HAP-1 (cell line): ENCODE measurements at places on chromosomes 3 and 15.

DNA sequence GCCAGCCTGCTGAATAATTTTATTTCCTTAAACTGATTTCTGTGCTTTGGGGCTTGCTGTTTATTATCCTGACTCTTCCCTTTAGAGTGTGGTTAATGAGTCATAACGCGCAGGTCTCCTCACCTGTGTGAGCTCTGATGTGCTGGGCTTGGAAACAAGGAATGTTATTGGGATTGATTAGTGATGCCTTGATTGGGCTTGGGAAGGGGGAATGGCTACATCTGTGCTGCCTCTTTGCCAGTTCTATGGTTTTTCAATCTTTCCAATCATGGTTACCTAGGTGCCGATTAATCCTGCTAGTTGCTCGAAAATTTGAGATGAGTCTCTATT, 161.0 kb downstream of the THSD4 start:
- no peak for DNase-seq

- no peak for DNase-seq
Measured at GRCh38 chr3:144045766-144046165, 74.1 kb downstream of the DIPK2A start.

DNA sequence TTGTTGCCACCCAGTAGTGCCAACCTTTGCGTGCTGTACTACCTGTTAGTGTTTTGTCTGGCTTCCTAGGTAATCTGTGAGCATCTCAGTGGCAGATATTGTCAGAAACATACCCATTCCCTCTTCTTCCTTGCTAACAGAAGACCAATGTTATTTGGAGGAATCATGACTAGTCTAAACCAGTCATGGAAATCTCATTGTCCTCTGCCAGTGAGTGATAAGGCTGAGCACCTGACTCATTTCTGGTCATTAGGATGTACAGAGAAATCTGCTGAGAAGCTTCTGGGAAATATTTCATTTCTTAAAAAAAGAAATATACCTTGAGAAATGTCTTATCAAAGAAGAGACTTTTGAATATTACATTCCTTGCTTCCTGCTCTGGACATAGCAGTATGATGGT, 70.1 kb upstream of the CDV3 start:
- no peak for DNase-seq

GRCh38 chr3:184778426-184779332, 33.3 kb upstream of the VPS8 start:
- DNase-seq = no peak

DNA sequence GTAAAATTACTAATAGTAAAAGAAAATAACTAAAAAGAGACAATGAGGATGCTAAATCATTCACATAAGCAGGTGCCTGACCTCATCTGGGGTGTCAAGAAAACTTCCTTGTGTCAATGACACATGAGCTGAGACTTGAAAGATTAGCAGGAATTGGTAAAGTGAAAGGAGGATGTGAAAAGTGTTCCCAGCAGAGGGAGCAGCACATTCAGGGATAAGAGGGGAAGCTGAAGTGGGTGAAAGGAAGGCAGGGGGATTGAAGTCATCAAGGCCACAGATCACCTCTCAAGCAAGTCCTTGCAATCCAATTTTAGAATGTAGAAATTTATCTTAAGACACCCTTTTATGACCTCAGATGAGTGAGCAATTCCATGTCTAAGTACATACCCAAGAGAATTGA, 60.2 kb upstream of the ACP3 start:
- peak; percentile 18 for DNase-seq

GRCh38 chr3:72055436-72055835, 270.5 kb upstream of the PROK2 start:
- no peak for DNase-seq

- no peak for DNase-seq
Measured at GRCh38 chr15:79970624-79971434, at the start of gene BCL2A1. Gene BCL2A1, minus strand, starts transcription at chr15:79971196. Its CDS starts 77 bp downstream, at chr15:79971119.

DNA sequence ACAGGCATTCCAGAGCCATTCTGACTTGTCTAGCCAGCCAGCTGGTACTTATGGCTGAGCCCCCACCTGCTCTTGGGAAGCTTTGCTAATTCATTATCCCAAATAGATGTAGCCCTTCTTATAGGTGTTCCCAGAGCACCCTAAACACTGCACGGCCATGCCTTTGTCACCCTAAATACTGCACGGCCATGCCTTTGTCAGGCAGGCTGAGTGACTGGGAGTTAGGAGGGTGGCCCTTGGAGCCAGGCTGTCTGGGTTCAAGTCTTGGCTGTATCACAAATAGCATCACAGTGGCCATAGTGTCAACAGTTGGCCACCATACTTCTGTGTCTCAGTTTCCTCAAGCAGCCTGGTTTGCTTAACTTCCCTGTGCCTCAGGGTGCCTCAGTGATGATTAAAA, 292.3 kb downstream of the ADAMTS17 start:
- DNase-seq = no peak

- peak; percentile 52 for DNase-seq
Measured at GRCh38 chr3:69082805-69083204, 1.9 kb upstream of the ARL6IP5 start.

DNA sequence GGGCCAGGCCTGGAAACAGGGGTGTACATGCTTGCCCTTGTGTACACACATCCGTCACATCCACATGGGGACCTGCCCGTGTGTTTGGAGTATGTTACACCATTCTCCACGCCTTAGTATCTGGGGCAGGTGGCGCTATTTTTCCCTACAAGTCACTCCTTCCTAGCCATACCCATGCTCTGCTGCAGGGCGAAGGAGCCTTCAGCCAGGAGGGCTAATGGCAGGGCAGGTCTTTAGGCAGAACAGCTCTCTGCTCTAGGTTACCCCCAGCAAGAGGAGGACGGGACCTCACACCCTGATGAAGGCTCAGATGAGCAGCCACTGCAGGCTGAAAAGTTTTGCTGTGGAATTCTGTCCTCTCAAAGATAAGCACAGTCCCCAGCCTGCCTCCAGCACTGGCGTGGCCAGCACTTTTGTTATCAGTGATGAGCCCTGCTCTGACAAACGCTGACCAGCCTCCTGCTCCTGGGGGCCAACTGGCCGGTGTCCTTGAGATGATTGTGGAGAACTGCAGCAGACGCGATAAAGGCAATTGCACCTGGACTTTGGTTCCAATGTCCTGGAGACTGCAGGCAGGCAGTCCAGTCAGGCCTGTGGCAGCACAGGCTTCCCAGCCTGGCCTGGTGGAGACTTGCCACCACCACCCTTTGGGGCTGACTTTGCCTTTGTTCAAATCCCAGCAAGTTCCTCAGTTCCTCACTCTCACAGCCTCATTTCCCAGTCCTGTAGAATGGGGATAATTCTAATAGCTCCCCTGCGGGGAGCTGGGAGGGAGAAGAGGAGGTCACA, 19.8 kb upstream of the PIGZ start:
- DNase-seq = peak; percentile 52

GRCh38 chr15:66008940-66009562, 139.8 kb downstream of the RAB11A start:
- no peak for DNase-seq

DNA sequence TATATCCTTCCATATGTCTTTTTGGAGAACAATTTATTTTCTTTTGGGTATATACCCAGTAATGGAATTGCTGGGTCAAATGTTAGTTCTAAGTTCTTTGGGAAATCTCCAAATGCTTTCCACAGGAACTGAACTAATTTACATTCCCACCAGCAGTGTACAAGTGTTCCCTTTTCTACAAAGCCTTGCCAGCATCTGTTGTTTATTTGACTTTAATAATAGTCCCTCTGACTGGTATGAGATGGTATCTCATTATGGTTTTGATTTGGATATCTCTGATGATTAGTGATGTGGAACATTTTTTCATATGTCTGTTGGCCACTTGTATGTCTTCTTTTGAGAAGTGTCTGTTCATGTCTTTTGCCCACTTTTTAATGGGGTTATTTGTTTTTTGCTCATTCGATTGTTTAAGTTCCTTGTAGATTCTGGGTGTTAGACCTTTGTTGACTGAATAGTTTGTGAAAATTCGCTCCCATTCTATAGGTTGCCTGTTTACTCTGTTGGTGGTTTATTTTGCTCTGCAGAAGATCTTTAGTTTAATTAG, 48.4 kb downstream of the TMEM45A start:
- DNase-seq = no peak

GRCh38 chr3:157239082-157239704, 79.2 kb upstream of the CCNL1 start:
- DNase-seq = peak; percentile 79

GRCh38 chr3:120559242-120560061, 36.7 kb upstream of the NDUFB4 start:
- DNase-seq = no peak

DNA sequence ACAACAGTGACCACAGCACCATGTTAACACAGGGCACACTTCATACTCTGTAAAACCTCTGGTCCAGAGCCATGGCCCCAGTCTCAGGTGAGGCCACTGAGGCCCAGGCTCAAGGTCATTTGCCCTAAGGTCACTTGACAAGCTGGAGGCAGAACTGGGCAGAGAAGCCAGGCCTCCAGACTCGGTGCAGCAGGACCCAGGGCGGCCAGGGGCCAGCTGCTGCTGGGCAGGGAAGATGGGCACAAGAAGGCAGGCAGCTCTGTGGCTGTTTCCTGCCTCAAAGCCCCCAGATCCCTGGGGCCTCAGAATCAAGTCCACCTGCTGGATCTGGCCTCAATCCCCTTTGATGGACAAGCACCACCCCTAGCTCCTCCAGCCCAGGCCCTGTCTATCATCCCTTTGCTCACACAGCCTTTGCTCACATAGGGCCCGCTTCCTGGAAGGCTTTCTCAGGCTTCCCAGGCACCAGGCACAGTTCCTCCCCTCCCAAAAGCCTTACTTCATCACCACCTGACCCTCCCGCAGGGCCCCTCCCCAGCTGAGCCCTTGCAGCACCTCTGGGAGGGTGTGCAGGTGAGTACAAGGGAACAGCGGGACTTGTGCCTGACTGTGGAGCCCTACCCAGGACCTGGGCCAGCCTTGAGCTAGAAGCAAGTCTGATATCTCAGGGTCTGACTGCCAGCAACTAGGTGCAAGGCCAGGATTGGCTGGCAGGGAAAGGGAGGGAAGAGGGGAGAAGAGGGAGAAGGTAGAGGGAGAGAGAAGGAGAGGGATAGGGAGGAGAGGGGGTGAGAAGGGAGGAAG, 38.0 kb upstream of the LINGO1 start:
- no peak for DNase-seq

- DNase-seq = no peak
Measured at GRCh38 chr3:46903341-46904302, 26.1 kb downstream of the PTH1R start.

- no peak for DNase-seq
Measured at GRCh38 chr3:78919021-78919755, 848.6 kb downstream of the ROBO1 start.

- DNase-seq = peak; percentile 48
Measured at GRCh38 chr3:16883723-16884083, 1.1 kb upstream of the PLCL2 start.

GRCh38 chr15:100663086-100663914, 60.9 kb downstream of the ASB7 start:
- DNase-seq = peak; percentile 14

DNA sequence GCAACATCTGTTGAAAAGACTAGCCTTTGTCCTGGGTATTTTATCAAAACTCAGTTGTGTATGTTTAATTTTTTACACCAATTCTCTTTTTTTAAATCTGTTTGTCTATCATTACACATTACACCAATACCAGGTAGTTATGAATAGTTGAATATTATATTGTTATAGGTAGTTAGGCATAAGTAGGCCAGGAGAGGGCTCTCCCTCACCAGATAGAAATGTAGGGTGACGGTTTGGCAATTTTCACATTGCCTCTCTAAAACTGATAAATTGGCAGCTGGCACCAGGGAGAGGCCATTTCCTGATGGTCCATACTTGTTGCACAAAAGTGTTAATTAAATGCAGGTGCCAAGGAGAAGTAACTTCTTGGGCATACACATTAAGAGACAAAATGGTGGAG, 483.1 kb upstream of the EPHA6 start:
- no peak for DNase-seq

GRCh38 chr3:138219255-138219654, 32.2 kb downstream of the ARMC8 start:
- DNase-seq = no peak

- no peak for DNase-seq
Measured at GRCh38 chr3:38487323-38487722, 8.8 kb upstream of the EXOG start.

DNA sequence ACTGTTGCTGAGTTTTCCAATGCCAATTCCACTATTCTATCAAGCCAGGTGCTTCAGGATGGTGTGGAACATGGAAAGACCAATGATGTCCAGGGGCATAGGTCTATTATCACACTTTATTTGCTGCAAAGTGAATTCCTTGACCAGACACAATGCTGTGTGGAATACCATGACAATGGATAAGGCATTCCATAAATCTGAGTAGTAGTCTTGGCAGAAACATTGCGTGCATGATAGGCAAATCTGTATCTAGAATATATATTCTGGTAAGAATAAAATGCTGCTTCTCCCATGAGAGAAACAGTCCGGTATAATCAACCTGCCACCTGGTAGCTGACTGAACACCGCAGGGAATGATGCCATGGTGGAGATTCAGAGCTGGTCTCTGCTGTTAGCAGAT, 70.0 kb upstream of the ALDH1A3 start:
- DNase-seq = no peak

GRCh38 chr3:119104031-119104430, 41.9 kb upstream of the TEX55 start:
- no peak for DNase-seq

DNA sequence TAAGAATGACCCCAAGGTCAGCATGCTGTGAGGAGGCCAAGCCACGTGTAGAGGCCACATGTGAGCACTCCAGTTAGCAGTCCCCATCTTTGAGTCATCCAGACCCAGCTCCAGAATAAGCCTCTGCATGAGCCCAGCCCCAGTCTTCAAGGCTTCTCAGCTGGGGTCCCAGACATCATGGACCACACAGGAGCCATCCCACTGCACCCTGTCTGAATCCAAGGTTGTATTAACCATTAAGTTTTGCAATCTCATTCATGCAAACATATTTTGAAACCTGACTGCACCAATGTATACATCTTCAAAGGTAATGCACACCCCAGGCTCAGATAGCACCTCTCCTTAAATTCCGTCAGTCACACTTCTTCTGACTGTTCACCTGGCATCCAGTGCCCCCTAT, 249.1 kb upstream of the CHRNA7 start:
- DNase-seq = no peak

GRCh38 chr3:73363093-73363492, 261.6 kb downstream of the PDZRN3 start:
- DNase-seq = no peak

DNA sequence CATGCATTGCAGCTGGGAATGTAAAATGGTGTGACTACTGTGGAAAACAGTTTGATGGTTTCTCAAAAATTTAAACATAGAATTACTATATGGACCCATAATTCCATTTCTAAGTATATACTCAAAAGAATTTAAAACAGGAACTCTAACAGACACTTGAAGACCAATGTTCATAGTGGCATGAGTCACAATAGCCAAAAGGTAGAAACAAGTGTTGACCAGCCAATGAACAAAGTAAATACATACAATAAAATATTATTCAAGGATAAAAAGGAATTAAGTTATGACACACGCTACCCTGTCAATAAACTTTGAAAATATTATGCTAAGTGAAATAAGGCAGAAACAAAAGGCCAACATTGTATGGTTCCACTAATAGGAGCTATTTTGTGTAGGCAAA, 357.4 kb upstream of the IL12A start:
- no peak for DNase-seq
